ENCODE measurements at places on chromosomes 11 and 22. TPM values are rescaled to one million over a fixed set of nuclear protein-coding genes. Genes with fewer than 3 reads are reported as not detected.

GRCh38 chr11:108536783-108537182 is 38.6 kb upstream of the POGLUT3 start:
- DNase-seq, result no peak

DNA sequence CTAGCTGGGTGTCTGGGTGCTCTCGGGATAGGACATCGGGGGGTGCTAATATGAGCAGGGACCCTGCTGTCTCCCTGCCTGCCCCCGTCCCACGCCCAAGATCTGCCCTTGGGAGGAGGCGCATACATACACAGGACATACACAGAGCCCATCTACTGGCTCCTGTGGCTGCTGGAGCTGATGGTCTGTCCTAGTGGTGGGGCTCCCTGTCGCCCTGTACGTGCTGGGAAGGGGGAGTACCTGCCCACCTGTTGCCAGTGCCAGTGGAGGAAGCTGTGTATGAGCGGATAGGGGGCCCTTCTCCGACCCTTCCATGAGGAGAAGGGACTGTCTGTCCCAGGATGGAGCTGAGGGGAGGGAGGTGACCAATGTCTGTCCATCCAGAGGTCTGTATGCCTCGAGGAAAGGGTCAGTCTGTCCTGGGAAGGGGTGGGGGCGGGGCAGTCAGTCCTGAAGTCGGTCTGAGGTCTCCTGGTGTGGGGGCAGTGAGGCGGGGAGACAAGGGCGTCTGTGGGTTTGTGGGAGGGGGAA is 952 bp downstream of the TBC1D10A start:
- no peak for DNase-seq

DNA sequence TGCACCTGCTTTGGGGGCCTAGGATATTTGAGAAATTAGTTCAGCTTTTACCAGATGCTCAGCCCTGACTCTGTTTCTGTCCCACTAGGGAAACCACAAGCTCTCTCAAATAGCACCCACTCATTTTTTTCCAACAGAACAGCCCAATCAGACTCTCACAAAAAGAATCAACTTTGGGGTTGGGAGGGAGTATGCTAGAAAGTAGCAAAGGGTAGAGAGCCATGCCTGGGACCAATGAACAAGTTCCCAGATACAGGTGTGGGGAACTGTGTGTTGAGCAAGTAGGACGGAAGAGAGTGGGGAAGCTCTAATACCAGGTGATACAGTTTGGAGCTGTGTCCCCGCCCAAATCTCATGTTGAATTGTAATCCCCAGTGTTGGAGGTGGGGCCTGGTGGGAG is 41.1 kb downstream of the TRIM66 start:
- DNase-seq, result no peak

DNA sequence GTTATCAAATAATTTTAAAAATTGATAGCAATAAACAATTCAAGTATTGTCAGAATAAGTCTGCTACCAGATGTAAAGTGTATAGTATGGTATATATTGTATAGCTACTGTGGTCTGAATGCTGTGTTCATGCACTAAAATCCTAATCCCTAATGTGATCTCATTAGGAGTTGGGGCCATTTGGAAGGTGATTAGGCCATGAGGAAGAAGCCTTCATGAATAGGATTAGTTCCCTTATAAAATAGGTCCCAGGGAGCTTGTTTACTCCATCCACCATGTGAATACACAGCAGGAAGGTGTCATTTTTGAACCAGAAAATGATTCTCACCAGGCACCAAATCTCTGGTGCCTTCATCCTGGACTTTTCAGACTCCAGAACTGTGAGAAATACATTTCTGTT is 363.0 kb upstream of the CNTN5 start:
- no peak for DNase-seq

GRCh38 chr11:119094816-119095065 is 6.9 kb downstream of the DPAGT1 start:
- no peak for DNase-seq

DNA sequence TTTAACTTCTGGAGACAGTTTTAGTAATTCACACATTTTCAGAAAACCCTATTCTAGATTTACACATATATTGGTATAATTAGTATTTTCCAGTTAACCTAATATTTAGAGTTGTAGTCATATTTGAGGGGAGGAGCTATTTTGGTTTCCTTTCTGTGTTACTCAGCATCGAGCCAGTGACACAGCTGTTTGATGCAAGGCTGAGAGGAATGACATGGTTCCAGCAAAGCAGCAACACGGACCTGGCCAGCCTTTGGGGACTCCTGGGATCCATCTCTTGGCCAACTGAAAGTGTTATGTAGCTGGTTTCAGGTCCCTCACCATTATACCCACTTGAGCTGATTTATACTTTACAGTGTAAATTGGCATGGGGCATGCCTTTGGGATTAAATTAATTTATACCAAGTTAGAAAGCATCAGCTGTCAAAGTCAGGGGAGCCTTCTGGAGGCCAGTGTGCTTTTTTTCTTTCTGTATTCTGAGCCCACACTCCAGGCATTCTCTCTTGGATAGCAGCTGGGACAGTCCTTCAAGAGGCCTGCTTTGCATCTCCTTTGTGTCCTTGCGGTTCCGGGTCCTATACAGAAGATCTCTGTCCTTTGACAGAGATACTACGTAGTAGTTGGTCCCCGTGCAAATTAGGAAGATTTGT is 91.3 kb upstream of the SLC25A18 start:
- no peak for DNase-seq

GRCh38 chr11:61879152-61879551 is 12.2 kb downstream of the FADS3 start:
- DNase-seq, result no peak

DNA sequence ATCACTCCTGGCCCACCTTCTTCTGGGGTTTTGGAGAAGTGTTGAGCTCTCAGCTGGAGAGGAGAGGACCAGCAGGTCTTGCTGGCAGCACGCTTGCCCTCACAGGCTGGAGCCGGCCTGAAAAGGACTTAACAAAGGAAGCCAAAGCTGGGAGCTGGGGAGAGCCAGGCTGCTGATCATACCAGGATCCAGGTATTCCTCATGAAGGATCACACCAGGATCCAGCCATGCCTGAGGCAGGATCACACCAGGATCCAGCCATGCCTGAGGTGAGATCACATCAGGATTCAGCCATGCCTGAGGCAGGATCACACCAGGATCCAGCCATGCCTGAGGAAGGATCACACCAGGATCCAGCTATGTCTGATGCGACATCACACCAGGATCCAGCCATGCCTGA is 17.0 kb downstream of the MRGPRD start:
- no peak for DNase-seq

- DNase-seq, result no peak
Measured at GRCh38 chr11:35968386-35969088, 24.7 kb downstream of the LDLRAD3 start.

DNA sequence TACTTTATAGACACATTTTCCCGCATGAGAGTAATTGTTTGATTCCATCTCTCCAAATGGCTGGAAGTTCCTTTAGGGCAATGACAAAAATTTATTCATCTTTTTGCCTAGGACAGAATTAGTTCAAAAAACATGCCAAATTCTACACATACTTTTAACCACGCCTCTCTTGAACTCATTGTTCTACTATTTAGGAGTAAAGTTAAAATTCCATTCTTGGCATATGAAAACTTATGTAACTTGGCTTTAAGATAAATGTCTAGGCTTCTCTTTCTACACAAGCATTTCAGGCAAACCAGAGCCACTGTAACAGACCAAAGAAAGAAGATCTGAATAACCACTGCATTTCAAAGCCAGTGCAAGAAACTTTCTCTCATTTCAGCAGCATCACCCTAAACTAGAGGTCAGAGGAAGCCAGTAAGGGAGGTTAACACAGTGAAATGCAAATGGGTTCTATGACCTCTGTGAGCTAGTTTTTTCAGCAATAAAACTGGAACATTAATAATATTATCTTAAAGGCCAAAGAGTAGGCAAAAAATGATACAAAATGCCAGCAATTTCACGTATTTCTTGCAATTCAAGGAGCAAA is 73.0 kb downstream of the RSF1 start:
- no peak for DNase-seq

- no peak for DNase-seq
Measured at GRCh38 chr22:30610299-30610698, 3.3 kb downstream of the TCN2 start.

DNA sequence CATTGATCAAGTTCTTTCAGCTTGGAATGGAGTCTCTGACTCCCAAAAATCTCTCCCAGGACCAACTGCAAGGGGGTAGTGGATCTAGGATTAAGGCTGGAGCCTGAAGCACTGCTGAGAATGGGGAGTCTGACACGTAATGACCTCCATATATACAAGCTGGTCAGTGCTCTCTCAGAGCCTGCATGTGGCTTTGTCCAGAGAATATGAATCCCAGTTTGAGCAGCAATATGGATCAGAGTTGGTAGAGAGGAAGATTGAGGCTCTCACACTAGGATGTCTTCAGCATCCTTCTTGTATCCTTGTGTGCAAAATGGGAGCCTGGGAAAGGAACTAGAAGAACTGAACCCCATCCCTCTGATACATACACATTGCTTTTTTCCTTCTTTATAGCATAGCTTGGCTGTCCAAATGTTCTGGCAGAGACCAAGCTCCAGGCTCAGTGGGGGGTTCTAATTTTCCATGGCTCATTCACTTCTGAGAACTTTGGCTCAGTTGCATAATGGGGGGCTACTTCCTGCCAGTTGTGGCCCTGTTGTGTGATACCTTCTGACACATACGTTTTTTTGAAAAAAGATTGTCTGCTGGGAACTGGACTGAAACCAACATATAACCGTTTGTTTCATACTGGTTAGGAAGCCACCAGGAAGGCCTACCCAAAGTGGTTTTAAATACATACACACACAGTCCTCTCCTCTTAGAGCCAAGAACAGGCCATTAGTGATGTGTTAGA is 138.2 kb downstream of the ETS1 start:
- no peak for DNase-seq

DNA sequence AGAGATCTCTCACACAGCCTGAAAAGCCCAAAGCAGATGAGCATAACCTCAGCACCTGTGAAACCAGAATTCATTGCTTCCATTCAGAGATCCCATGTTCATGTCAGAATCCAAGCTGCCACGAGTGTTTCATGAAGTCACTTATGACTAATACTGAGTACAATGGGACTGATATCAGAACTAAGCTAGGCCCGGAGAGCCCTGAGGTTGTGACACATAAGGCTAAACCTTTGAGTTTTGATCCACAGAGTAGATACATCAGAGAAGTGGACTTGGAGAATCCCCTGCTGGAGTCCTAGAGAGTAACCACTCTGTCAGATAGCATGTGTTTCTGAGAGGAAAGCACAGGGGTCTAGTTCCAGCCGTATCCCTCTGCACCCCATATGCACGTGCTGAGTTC is 890 bp upstream of the GLYATL1 start:
- DNase-seq, result no peak

DNA sequence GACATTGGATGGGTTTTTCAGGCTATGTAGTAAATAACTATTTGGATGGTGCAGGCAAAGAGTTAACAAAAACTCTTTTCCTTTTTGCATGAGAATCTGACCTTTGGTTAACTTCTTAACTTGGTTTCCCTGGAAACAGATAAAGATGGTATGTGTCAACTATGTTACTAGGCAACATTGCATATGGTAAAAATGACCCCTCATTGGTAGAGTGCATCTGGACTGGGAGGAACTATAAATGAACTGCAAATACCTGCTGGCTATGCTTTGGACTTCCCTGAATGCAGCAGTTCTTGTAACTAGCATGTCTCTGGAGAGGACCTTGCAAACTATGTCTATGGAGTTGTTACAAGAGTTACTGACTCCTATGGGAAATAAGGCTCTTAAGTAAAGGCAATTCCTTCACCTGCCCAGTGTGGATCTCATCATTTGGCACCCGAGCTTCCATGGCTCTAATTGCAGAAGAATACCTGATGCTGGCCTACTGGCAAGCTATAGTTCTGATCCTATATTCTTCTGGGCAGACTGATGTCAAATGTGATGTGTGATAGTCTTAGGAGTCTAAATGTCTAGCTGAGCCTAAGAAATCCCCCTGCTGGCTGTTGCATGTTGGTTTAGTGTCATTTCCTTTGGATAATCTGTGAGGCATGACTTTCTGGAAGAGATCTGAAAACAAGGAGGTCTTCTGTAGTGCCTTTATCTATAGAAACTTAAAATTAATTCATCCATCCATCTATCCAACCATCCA is 126.7 kb upstream of the MTMR2 start:
- DNase-seq, result no peak

DNA sequence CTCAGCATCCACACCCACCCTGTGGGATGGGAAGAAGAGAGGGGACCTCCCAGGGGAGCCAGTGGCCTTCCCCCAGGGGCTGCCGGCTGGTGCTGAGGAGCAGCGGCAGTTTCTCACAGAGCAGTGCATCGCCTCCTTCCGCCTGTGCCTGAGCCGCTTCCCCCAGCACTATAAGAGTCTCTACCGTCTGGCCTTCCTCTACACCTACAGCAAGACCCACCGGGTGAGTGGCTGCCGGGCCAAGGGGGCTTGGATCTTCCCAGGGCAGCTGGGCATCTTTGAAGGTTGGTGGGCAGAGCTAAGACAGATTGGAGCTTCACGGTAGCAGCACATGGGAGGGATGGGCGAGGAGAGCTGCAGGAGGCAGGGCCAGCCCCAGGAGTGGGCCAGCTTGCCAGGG is 61.8 kb upstream of the SUSD2 start:
- no peak for DNase-seq

FOLR2 gene
- not detected for total RNA-seq

P4HA3 gene
- total RNA-seq, result not detected

TRIM51 gene
- not detected for total RNA-seq

TEX54 gene
- 0.63 TPM for total RNA-seq

SPTBN2 gene
- 0.81 TPM for total RNA-seq

UBQLNL gene
- not detected for total RNA-seq

ADAMTS15 gene
- total RNA-seq, result not detected

CCDC90B gene
- 22.8 TPM for total RNA-seq

CABP7 gene
- total RNA-seq, result 0.20 TPM

SLC37A2 gene
- total RNA-seq, result 0.14 TPM

Data from activated T-cell treated with anti-CD3 and anti-CD28 coated beads, Interleukin-2, amount 50 U/mL, for 4 hours (primary cell).